ENCODE measurements at places on chromosomes 2 and 18. TPM values are rescaled to one million over a fixed set of nuclear protein-coding genes. Genes with fewer than 3 reads are reported as not detected.

DNA sequence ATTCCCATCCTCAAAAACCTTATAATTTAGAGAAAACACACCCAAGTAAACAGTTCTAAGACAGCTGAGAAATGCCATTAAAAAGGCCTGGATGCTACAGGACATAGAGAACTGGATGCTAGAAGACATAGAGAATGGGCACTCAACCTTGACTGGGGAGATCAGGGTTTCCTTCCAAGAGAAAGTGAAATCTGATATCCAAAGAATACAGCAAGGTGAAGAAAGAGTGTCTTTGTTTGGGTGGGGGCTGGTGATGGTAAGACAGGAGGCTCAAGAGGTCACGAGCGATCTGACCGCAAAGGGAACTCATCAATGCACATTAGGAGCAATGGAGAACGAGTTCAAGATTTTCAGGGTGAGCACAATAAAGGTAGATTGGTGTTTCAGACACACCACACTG is 31.6 kb downstream of the EPB41L3 start:
- H3K4me1 ChIP-seq = no peaks in the 10 kb centered on the region
- no peaks in the 10 kb centered on the region for H3K27me3 ChIP-seq
- no peak overlapping the region for H3K27ac ChIP-seq
- H3K36me3 ChIP-seq = no peaks in the 10 kb centered on the region
- DNase-seq = no peak

The PRKAG3 gene
- total RNA-seq = not detected

DNA sequence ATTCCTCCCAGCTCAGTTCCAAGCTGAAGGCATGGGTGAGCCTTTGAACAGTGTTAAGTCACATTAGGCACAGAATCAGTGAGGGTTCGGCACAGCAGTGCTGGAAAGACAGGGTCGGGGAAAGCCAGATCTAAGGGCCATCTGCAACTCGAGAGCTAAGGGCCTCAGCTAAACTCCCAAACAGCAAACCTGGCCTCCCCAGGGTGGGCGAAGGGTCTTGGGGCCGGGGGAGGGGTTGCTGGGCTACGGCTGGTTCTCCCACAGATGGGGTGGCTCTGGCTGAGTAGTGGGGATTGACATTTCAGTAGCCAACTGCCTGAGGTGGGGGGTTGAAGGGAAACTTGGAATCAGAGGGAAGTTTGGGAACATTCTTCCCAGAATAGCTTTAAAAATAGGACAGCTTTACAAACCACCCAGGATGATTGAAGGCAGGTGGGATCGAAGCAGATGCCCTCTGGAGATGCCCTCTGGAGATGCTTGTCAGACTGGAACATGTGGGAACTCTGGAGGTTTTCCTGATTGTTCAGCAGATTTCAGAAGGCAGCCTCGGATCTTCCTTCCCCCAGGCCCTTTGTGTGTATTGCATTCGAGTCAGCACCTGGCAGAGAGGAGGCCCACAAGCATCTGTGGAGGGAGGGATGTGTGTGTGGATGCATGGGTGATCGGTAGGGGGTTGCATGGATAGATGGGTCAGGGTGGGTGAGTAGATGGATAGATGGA is 156.4 kb downstream of the SMAD7 start:
- no peak for DNase-seq
- no peaks in the 10 kb centered on the region for H3K27me3 ChIP-seq

The DOK6 gene
- total RNA-seq = not detected

The DNAJC27 gene
- total RNA-seq = 4.7 TPM

DNA sequence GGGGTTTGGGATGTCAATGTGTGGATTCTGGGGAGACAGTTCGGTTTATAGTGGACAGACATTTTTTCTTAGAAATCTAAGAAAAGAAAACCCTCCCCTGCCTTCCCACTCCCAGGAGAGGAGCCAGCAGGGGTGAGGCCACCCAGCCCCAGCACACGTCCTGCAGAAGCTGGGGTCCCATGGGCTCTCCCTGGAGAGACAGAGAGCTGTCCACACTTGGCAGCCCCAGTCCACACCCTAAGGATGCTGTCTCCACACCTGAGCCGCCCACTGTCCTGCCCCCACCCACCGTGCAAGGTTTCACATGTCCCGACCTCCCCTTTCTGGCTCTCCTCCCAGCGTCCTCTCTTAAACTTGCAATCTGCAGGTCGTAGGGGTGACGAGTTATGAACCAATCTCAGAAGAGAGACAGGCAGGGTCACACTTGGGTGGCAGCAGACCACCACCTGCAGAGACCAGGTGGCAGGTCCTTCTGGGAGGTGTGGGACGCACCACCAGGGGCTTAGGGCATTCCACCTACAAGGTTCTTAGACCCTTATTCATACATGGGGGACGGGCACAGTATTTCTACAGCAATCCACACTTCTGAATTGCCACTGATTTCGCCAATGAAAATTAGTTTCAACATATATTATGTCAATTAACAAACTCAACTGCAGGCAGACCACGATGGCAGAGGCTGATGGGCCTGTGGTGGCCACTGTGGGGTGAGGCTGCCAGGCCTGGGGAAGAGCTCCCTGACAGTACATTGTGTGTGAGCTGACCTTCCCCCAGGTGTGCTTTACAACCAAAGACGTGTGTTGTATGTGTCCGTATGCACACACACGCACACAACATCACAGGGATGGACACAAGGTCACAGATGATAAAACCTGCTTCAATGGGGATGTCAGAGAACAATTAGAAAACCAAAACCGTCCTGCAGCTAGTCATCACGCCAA is 158.5 kb downstream of the TPO start:
- no peaks in the 10 kb centered on the region for H3K36me3 ChIP-seq
- H3K4me3 ChIP-seq = no peak overlapping the region
- H3K27ac ChIP-seq = no peak overlapping the region
- no peak for DNase-seq
- no peaks in the 10 kb centered on the region for H3K4me1 ChIP-seq
- H3K27me3 ChIP-seq = no peaks in the 10 kb centered on the region

Data from CD8-positive, alpha-beta memory T cell (primary cell).